Activated gamma-delta T cell treated with anti-CD3 and anti-CD28 coated beads, Interleukin-2, amount 50 U/mL, for 16 hours (primary cell): ENCODE measurements at places on chromosomes 12 and 14.

- DNase-seq = no peak
Observed at GRCh38 chr12:31366104-31366621, 40.2 kb upstream of the SINHCAF start.

- no peak for DNase-seq
Observed at GRCh38 chr12:116926283-116927243, 15.8 kb downstream of the FBXW8 start.

DNA sequence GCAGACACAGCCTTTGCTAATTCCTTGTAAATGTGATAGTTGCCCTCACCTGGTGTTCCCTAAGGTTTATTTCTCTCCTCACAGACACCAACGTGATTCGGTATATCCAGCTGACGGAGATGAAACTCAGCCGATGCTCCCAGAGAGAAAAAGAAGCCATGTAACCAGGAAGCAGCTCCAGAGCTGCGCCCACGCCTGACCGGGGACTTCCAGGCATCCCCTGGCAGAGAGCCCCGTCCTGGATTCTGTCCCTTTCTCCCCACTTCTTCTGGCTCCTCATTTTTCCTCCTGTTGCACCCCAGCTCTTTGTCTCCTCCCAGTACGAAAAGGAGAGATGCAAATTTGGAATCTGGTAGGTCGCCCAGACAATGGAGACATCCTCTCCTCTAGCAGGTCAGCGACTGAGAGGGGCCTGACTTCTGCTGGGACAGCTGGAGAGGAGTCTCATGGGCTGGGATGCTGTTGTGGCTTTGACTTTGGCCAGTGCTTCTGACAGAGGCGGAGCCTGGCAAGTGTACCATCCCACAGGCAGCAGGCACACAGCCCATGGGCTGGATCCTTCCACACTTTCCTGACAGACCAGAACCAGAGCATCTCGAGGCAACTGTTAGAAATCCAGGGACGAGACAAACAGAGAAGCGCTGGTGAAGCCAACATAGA, 29.4 kb downstream of the TTC9 start:
- DNase-seq = no peak

- DNase-seq = no peak
Observed at GRCh38 chr12:56808954-56809353, 45.8 kb downstream of the HSD17B6 start.

DNA sequence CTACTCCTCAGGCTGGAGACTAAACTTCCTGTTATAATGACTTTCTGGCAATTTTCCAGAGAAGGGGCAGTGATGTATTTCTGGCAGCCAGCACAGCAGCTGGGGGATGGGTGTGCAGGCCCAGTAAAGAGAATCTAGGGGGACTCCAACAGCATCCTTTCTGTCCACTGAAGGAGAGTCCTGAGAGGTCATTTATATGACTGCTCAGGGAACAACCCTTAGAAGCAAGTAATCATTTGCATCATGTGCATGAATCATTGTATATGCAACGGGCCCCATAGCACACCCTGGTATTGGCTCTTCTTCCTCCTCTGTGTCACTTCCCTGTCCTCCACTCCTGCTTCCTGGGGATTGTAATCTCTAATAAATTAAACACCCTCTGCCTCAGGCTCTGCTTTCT, 493.8 kb downstream of the RPS29 start:
- no peak for DNase-seq

GRCh38 chr12:48165089-48165981, 8.0 kb upstream of the ASB8 start:
- DNase-seq = peak; percentile 36

- no peak for DNase-seq
Observed at GRCh38 chr12:50085615-50086072, 502 bp downstream of the SMARCD1 start.

GRCh38 chr12:93419388-93420034, 22.2 kb downstream of the UBE2N start:
- no peak for DNase-seq

GRCh38 chr12:94795044-94795443, 144.7 kb upstream of the TMCC3 start:
- DNase-seq = no peak

DNA sequence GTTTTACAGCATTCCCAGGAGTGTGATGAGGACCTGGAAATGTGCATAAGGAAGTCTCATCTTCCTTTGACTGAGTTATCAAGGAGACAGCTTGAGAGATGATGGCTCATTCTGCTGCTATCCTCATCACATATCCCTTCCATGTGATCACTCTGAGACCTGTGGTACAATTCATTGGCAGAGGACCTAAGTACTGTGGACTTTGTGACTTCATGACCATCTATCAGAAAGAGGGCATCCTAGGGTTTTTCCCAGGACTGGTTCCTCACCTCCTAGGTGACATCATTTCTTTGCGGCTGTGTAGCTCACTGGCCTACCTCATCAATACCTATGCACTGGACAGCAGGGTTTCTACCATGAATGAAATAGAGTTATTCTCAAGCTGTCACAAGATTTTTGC, 172.1 kb upstream of the PLEKHG7 start:
- DNase-seq = no peak

GRCh38 chr14:96832351-96832750, 35.2 kb downstream of the VRK1 start:
- DNase-seq = no peak

DNA sequence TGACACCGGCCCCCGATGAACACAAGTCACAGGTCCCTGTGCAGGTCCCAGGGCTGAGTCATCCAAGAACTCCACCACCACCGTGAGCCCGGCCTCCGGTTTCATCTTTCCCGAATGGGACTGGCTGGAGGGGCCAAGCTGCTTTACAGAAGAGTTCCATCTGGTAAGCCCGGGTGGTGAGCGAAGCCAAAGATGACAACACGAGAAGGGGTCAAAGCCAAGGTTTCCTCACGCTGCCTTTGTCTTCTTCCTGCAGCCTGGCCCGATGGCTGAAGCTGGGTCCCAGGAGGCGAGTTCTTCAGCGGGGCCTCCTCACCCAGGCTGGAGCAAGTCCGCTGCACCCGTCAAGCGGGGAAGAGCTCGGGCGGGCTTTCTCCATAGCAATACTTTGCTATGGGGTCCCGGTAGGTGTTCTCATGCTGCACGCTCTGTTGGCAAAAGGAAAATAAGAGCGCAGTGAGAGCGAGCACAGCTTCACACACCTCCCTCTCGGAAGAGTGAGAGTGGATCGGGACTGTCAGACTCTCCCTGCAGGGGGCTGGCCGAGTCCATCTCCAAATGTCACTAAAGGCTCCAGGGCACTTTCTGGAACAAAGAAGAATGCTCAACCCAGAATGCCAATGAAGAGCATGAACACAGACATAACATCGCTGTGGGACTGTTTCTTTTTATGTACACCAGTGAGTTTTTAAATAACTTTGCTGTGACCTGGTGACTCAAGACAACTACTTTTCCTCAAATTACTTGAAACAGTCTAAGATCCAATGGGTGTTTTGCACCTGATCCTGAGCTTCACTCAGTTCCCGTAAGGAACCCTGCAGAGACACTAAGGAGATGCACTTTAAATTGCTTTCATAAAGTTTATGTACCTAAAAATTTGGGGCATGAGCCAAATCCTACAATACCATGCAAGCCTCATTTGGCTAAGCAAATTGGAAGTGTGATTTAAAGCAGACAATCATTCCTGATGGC, 20.1 kb downstream of the SPRING1 start:
- DNase-seq = no peak

- DNase-seq = no peak
Observed at GRCh38 chr12:126418400-126418799, 1353.2 kb downstream of the AACS start.

DNA sequence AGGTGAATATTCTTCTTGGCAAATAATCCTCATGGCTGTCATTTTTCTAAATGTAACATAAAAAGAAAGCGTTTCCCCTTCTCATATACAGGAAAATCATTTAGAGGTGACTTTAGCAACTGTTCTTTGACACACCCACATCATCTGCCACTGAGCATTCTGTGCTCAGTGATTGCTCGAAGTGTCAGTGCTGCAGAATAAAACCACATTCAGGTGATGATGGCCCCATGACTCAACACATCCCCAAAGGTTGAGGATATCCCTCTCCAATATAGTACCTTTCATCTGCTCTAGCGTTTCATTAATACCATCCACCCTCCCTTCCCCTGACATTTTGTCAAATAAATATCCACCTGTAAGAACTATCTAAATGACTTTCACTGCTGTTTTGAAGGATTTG, 28.7 kb upstream of the CPSF6 start:
- DNase-seq = no peak

DNA sequence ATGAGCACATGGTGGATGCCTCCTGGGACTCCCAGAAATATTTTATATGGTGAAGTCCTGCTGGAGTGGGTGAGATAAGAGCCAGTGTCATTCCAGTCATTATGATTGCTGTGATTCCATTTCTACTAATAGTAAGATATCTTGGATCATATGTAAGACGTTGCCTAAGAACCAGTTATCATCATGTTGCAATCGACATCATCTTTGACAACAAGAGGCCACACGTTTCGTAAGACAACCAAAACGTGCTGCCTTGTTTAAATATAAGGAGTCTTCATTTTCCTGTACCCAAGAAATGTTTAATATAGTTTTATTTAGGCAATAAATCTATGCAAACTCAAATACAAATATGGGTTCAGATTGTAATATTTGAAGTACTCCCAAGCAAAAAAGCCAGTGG, 58.4 kb downstream of the SPTSSA start:
- no peak for DNase-seq

- DNase-seq = peak; percentile 14
Observed at GRCh38 chr12:127280393-127281275, 986.3 kb upstream of the TMEM132C start.

DNA sequence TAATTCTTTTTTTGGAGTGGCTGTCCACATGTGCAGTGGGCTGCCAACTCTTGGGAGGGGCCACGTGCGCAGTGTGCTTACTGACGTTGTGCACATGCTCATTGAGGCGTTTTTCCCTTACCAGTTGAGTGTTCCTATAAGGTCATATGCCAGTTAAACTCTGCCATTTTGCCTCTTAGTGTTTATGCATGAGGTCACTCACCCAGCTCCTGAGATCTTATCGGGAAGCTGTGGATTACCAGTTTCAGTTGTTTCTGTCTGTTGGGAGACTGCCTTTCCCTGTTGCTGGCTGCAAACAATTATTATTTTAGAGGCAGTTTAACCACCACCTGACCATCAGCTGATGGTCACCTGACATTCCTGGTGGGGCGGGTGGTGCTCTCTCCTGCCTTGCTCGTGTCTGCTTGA, 16.1 kb upstream of the KIF21A start:
- no peak for DNase-seq

DNA sequence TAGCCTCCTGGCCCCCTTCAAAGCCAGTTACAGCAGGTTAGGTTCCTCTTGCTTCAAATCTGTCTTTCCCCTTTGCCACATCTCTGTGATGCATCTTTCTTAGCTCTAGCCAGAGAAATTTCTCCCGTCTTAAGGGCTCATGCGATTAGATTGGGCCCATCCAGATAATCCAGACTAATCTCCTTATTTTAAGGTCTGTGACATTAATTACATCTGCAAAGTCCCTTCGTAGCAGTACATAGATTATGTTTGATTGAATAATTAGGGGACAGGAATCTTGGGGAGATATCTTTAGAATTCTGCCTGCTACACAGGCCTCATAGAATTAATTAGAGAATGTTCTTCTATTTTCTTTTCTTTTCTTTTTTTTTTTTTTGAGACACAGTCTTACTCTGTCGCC, 79.3 kb downstream of the SPATS2 start:
- no peak for DNase-seq

DNA sequence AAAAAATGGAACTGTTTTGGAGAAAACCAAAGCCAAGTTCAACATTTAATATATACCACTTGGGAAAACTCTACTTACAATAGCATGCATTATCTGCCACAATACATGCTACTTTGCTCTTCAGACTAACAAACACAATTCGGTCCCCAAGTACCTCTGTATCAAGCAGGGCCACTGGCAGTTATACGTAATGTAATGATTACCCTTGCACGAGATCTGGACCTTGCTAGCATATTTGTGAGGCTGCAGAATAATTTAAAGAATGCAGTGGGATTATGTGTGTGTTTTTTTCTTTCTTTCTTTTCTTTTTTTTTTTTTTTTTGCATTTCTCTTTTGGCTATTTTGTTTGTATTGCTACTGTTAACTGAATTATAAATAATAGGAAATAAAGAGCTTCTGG, 22.8 kb upstream of the PYGL start:
- no peak for DNase-seq
